ENCODE measurements at places on chromosomes 16 and 17.

DNA sequence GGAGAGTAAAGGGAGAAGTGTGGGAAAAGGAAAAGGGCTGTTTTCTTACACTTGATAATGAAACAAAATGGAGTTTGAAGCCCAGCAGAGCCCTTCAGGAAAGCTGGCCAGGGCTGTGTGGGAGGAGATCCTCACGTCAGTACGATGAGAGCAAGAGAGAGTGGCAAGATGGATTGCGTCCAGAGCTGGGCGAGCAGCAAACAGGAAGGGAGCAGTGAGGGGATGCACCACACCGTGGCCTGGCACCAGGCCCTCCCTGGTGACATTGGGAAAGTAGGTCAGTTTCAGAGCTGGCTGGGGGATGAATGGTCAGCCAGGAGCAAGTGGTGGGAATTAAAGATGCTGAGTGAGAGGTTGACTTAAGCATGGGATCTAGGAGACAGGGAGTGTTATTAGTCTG lies 273.6 kb downstream of the GRIN2A start:
- no peak for DNase-seq

GRCh38 chr17:12523244-12523643 lies 142.4 kb upstream of the MYOCD start:
- DNase-seq = peak; percentile 1

DNA sequence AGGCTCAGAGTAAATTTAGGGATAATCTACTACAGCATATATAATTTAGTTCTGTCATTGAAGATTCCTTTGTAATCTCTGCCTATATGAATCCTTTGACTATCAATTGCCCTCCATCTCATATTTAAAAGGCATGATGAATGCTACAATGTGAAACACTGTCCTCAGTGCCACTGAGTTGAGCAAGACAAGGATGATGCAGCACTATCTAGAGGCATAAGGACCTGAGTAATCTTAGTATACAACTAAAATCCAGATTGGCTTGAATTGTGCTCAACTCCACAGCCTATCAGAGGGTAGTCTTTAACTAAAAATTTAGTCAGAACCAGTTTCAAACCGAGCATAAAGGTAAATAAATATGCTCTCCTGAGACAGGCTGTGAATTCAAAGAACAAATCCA lies 11.6 kb upstream of the STRADA start:
- peak; percentile 34 for DNase-seq

DNA sequence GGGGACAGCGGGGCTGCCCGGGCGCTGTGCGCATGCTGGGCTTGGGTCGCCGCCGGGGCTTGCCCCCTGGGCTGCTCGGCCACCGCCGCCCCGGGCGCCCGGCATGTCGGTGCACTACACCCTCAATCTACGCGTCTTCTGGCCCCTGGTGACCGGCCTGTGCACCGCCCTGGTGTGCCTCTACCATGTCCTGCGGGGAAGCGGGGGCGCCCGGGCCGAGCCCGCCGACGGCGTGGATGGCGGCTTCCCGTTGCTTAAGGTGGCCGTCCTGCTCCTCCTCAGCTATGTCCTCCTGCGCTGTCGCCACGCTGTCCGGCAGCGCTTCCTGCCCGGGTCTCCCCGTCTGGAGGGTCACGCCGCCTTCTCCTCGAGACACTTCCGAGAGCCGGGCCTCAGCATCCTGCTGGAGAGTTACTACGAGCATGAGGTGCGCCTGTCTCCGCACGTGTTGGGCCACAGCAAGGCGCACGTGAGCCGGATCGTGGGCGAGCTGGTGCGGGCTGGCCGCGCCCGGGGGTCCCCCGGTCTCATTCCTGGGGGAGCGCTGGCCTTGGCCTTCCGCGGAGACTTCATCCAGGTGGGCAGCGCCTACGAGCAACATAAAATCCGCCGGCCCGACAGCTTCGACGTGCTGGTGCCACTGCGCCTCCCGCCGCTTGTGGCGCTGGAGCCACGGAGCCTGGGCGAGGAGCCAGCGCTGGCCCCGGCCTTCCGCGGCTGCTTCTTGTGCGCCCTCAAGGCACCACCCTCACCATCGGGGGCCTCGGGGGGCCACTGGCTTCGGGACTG lies 789 bp downstream of the ITPRIPL2 start:
- peak; percentile 44 for DNase-seq

DNA sequence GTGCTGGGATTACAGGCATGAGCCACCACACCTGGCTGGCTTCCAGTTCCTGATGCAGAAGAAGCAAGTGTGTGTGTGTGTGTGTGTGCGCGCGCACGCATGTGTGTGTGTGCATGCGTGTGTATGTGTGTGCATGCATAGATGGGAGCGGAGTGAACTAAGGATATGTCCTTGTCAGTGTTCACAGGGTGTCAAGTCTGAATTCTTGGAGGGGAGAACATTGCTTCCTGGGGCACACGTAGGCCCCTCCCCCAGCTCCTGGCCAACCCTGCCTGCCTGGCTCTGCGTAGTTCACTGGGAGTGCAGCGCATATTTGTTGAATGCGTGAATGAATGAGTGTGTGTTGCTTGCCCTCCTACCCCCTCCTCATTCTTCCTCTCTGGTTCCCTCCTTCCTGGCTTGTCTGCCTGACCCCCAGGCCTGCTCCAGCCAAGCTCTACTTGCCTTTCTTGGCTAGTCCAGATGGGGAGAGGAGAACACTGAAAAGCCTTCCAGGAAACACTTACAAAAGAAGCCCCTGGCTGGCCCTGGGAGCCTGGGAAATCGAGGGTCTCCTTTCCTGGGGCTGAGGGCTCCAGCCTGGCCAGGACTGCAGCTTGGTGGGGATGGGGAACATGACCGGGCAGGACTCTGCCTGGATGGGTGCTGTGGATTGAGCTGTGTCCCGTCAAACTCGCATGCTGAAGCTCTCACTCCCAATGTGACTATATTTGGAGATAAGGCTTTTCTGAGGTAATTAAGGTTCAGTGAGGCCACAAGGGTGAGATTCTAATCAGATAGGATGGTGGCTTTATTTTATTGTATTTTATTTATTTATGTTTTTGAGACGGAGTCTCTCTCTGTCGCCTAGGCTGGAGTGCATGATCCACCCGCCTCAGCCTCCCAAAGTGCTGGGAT lies 27.9 kb downstream of the IGFBP4 start:
- DNase-seq = peak; percentile 87

DNA sequence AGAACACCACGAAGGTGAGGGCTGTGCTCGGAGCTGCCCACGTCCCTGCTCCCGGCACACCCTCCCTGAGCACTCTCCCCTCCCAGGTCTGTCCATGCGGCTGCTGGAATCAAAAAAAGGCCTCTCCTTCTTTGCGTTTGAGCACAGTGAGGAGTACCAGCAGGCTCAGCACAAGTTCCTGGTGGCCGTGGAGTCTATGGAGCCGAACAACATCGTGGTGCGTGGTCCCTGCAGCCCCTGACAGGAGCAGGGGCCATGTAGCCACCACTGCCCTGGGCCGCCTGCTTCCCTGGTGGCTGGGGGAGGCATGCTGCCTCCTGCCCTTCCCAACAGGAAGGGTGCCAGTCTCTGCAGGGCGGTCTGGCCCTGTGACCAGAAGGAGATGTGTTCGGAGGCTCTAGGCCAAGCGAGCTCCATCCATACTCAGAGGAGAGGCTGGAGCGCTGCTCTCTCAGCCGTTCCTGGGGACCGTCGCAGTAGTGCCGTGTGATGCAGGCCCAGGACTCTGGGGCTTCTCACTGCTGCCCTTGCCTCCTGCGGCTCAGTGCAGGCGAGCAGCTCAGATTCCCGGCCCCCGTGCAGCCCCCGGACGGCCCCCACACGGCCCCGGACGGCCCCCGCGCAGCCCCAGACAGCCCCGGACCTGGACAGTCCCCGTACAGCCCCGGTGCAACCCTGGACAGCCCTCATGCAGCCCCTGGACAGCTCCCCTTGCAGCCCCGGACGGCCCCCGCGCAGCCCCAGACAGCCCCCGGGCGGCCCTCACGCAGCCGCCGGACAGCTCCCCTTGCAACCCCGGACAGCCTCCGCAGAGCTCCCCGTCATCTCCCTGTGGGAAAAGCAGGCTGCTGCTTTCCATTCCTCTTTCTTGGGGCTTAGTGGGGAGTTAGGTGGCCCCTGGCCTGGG lies 20.5 kb downstream of the TCF25 start:
- no peak for DNase-seq

DNA sequence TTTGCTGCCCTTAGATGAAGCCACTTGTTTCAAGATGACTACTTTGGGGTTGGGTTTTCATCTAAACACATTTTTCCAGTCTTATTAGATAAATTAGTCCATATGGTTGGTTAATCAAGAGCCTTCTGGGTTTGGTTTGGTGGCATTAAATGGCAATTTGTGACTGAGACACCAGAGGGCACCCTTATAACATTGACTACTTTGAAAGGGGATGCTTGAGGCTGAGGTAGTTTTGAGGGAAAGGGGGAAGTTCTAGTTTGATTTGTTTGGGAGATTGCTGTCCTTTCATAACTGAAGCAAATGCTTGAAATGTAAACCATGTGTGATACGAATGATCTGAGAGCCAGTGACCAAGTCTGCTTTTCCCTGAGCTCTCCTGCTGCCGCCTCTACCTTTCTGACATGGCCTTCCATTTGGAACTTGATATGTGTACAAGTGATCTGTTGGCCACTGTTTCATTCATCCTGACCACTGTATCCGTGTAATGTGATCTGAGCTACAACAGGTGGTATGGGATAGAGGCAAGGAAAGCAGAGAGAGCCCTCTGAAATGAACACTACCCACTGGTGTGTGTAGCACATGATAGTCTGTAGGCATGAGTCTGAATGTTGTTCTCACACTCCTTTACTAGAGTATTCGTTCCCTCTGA lies 5.8 kb upstream of the RARA start:
- DNase-seq = peak; percentile 70

- no peak for DNase-seq
Observed at GRCh38 chr17:79785900-79786810, 8.2 kb downstream of the CBX2 start.

DNA sequence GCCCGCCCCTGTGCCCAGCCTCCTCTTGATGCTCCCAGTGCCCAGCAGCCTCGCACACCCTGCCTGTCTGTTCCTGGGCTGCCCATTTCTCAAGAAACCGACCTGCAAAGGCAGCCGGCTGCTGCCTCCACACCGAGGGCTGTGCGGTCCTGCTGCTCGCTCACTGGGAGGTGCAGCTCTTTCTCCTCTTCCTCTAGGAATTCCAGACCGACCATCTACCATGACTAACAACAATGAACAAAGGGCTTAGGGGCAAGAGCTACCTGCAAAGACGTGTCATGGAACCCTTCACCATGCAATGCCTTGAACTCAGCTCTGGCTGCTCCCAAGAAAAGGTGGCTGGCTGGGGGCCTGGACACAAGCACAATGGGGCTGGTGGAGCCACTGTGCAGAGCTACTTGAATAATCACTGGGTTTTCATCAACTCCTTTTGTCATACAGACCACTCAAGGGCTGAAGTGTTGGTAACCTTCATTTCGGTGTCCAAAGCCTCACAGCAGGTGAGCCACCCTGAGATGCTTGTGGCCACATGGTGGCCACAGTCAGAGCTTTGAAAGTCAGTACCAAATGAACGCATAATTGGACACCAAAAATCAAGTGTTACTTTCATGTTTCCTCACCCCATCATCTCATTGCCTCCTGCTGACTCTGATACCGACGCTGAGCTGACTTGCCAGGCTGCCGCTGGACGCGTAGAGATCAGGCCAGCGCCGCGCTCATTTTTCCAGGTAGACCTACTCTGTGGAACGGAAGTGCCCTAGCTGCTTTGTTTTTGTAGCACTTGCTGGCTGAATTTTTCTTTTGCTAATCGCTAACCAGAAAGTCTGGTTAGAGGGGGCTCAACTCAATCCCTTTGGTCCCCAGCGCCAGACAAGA lies 19.8 kb downstream of the CYB561 start:
- DNase-seq = no peak

DNA sequence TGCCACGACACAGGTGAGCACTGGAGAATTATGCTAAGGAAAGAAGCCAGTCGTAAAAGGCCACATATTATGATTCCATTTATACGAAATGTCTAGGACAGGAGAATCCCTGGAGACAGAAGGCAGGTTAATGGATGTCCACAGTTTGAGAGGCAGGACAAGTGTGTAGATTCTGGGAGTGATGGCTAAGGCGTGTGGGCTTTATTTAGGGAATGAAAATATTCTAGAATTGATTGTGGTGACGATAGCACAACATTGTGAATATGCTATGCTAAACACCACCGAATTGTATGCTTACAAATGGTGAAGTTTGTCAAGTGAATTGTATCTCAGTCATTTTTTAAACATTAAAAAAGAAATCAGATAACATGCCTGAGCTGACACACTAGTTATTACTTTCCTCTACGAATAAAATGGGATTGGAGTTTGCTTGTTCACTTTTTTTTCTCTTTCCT lies 5.3 kb upstream of the TXNDC11 start:
- DNase-seq = no peak

DNA sequence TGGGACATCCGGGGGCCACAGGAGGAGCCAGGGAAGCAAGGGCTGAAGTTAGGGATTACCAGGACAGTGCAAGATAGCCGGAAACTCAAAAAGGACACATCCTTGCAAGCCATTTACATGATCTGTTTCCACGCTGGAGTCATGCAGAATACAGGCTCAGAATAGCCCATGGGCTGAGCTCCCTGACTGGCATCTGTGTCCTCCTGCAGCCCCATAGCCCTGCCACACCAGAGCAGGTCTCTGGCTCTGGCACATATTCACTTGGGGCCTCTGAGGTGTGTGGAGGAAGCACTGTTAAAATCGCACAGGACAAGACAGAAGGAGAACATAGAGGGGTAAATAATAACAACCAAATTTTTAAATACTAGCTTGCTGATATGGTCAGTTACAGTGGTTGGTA lies 65.8 kb downstream of the ELAC2 start:
- no peak for DNase-seq

GRCh38 chr17:30360086-30360808 lies 18.5 kb upstream of the CPD start:
- no peak for DNase-seq

DNA sequence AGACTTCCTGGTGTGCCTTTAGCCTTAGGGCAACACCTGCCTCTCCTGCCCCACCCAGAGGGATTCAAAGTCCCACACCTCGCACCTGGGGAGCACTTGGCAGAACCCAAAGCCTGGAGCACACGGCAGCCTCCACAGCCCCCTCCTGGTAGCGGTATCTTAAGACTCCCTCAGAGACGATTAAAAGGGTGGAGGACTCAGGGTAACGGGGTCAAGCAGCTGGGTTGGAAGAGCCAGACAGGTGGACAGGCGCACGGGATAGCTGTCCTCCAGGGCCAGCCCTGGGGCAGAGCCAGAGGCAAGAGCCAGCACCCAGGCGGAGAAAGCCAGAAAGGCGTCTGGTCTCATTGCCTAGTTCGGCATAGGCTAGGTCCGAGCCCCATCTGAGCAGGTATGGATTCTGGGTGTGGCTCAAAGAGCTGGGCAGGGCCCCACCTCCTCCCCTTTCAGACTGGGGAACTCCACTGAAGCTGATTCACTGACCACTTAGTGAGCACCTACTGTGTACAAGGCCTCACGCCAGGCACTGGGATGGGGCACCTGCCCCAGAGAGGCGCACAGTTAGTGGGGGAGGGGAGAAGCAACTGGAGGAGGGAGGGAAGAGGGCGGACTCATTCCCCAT lies 55.0 kb upstream of the MEAK7 start:
- DNase-seq = no peak

- DNase-seq = peak; percentile 29
Observed at GRCh38 chr17:47955497-47956461, 1.9 kb downstream of the PRR15L start.

- no peak for DNase-seq
Observed at GRCh38 chr17:64300699-64300965, 37.6 kb upstream of the TEX2 start.

- DNase-seq = no peak
Observed at GRCh38 chr17:10013365-10014112, 108.5 kb upstream of the RCVRN start.

- peak; percentile 33 for DNase-seq
Observed at GRCh38 chr16:23700509-23700908, 12.5 kb downstream of the ERN2 start.

All from epithelial cell of esophagus (primary cell).